ENCODE measurements at places on chromosomes 16 and 17.

DNA sequence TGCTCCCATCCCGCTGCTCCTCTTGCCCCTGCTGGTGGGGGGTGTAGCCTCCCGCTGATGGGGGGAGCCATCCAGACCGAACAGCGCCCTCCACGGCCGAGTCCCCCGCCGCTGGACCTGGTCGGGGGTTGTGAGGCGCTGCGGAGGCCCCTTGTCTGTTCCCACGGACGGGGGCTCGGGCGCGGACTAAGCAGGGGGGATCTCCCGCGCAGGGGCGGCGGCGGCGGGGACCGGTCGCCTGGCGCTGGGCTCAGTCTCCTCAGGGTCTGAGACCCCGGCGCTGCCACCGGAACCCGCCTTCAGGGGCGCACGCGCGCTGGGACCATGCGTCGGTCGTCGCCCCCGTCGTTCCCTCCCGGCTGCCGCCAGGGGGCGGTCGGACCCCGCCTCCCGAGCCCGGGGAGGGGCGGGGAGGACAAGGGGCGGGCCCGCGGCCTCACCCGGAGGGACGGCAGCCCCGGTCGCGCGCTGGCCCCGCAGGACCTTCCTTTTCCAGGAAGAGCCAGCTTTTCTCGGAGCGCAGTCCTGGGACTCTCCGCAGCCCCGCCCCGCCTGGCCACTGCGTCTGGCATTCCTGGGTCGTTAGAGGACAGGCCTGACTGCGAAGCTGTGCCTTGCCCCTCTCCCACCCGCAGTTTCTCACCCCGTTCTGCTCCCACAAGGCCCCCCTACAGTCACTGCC, 6.3 kb upstream of the IL32 start:
- DNase-seq = peak; percentile 66

GRCh38 chr17:3622977-3623594, 13.0 kb downstream of the SHPK start:
- DNase-seq = no peak

GRCh38 chr17:21201298-21201595, 12.7 kb downstream of the TMEM11 start:
- DNase-seq = no peak

GRCh38 chr16:66918803-66919568, at the start of gene CDH16:
Gene CDH16 (minus strand): TSS chr16:66918885. CDS start chr16:66918065, 820 bp downstream.
- DNase-seq = no peak

DNA sequence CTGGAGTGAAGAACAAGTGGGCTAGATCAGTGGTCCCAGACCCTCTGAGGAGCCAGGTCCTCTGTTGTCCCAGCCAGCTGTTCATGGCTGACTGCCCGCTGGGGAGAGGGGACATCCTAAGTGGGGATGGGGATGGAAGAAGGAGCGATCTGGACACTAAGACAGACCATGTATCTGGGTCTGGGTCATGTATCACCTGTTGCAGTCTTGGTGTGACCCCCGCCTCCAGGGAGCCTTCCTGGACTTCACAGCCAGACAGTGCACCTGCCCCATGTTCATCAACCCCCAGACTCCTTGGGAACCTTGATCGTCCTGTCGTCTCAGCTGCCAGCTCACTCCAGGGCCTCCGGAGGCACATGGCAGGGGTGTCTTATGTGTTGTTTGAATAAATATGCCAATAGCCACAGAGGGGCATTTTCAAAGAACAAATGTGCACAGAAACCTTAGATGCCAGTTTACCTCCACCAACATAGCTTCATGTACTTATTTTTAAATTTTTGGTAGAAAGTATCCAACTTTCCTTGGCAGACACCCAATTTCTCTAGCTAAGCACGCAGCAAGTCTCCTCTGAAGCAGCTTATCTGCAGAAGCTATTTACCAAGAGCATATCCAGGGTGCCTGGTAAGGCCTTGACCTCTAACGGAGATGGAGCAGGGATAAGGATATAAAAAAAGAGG, 43.2 kb downstream of the CRISPLD2 start:
- DNase-seq = no peak

DNA sequence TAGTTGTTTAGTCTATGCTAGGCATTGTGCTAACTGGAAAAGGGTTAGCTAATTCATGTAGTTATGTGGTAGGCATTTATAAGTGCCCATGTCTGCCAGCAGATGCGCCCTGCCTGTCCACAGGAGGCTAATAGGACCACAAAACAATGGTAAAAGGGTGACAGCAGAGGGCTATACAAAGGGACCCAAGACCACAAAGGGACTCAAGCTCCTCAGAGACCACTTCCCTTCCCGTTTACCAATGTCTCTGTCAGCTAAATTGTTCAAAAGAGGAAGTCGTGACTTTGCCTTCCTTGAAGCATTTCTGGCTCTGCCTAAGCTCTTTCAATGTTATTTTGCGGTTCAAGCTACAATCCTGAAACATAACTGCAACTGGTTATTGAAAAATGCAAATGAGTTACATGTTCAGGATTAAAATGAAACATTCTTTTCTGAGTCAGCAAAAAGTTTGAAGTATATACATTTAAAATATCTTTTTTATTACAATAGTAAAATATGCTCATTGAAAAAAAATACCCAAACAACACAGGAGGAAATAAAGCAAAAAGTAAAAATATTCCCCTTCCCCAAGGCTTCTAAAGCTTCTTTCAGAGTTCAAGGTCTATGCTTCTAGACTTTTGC, 149.2 kb downstream of the MAF start:
- DNase-seq = peak; percentile 82

- DNase-seq = no peak
Observed at GRCh38 chr16:86338403-86339115, 171.8 kb upstream of the FOXF1 start.

GRCh38 chr17:37826497-37827430, 81.9 kb upstream of the HNF1B start:
- DNase-seq = peak; percentile 26

DNA sequence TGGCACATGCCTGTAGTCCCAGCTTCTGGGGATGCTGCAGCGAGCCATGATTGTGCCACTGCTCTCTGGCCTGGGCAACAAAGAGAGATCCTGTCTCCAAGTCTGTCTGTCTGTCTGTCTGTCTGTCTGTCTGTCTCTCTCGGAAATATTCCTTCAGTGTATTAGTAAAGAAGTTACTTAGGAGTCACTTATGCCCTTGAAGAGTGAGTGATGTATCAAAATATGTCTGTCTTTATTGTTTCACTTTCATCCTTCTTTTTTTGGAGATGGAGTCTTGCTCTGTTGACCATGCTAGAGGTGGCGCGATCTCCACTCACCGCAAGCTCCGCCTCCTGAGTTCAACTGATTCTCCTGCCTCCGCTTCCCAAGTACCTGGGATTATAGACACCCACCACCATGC, 410.5 kb downstream of the WWOX start:
- DNase-seq = no peak

DNA sequence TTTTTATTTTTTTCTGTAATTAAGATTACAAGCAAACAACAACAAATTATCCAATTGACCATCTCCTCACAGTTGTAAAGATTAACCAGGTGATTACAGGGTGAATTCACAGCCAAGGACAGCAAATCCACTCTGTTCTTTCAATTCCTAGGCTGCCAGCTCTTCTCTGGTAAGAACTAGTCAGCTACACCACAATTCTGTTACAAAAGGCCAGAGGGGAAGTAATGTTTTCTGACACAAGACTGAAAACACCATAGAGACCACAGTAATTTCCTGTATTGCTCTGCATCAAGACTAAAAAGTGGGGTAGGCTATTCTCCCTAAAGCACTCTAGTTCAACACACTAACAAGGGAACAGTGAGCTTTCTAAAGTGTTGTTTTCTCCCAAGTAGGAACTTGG, 10.6 kb downstream of the CA10 start:
- no peak for DNase-seq

DNA sequence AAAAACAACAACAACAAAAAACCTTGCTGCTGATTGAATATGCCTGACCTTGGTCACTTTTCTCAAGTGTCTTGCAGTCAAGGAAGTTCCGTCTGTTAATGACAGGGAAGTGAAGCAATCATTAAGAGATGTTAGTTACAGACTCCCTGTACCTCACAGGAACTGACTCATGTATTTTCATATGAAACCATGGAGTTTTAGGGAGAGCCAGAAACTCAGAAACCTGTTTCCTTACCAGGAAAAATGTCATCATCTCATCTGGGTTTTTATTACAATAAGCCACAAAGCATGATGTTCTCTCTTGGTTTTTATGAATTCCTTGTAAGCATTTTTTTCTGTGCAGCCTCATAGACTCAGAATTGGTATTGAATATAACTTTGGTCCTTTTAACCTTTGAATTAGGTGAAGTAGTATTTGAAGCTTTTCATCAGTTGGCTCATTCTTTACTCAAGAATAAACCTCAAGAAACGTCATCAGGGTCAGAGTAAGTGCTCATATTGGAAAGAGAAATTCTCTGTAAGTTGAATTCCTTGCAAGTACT, 10.3 kb downstream of the LYRM1 start:
- DNase-seq = no peak

DNA sequence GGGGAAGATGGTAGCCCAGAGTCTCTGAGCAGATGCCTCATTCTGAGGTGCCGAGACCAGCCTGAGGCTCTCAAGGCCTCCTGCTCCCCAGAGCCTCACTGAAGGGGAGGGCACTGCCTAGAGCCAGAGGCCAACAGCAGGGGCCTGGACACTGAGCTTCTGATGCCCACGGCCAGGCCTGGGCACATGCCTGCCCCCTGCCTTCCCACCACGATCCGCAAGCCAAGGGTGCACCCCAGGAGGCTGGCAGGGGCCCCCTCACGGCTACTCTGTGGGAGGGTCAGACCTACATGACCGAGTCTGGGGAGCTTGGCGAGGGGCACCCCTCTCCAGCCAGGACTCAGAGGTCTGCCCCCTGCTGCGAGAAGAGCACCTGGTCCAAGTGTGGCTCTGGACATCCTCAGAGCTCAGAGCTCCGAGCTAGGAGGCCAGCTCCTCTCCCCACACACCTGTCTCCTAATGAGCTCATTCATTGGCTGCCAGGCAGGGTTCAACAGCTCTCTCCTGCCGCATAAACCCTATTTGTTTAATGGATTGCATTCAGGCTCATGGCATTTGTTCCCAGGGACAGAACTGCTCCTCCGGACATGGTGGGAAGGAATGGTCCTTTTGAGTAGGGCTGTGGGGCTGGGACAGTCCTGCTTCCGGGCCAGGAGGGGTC, 13.9 kb downstream of the OTOP3 start:
- no peak for DNase-seq

GRCh38 chr16:21565861-21566669, 33.3 kb upstream of the METTL9 start:
- DNase-seq = no peak

GRCh38 chr16:12629271-12629670, 174.4 kb downstream of the CPPED1 start:
- no peak for DNase-seq

DNA sequence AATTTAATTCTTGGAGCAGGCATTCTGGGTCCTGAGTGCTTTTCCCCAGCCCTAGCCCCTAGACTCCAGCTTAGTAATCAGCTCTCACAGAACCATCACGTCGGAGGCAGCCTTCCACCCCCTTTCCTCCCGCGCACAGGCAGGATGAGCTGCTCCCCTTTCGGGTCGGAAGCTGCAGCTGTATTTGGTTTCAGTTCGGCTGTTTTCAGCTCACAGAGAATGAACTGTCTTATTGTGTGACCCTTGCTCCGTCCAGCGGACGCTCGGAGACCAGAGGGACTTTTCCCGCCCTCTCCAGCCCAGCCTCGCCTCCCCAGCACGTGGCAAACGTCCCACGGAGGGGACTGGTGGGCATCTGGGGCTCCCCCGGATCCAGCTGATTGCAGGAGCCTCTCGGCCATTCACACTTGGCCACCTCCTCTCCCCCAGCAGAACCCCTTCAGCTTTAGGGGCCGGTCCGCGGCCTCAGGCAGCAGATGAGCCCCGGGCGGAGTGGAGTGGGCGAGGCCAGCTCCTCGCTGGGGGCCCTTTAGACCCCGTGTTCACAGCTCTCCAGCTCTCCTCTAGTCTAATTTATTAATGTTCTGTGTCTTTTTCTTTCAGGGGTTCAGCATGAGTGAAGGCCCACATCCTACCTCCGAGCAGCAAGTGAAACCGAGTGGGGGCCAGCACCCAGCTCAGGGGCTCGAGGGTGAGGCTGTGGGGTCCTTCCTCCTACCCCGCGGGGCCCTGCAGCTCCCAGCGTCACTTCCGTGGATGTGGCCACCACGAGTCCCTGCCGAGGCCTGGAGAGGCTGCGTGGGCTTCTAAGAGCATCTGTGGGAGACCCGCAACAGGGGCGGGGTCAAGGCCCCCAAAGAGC, 863 bp upstream of the UTS2R start:
- DNase-seq = peak; percentile 12

DNA sequence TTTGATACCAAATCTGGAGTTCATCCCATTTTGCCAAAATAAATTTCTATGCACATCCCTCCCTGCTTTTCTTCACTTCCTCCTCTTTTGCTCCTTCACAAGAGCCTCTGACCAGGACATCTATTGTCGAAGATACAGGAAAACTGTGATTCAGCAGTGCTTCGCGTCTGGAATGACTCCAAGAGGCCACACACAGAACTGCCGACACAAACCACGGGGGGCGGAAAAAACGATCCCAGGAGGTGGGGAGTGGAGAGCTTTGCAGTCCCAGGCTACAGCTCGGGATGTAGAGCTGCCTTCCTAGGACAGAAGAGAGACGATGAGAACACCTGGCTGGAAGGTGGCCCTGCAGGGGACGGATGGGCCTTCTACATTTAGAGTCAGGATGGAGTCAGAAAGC, 102.8 kb downstream of the XYLT1 start:
- DNase-seq = no peak

- DNase-seq = no peak
Observed at GRCh38 chr17:56997313-56997712, 19.4 kb downstream of the SCPEP1 start.

GRCh38 chr16:23511731-23512130, 1.4 kb upstream of the GGA2 start:
- DNase-seq = no peak

GRCh38 chr17:69143151-69143550, 1.5 kb upstream of the ABCA6 start:
- DNase-seq = no peak

DNA sequence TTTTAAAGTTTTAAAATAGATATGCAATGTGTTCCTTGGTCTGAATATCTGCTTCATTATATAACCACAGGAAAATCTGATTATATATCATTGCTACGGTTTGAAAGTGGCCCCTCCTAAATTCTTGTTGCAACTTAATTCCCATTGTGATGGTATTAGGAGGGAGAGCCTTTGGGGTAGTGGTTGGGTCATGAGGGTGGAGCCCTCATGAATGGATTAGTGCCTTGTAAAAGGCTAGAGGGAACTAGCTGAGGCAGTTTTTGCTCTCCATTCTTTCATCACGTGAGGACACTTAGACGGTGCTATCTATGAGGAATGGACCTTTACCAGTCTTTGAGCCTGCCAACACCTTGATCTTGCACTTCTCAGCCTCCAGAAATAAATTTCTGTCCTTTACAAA, 7.6 kb downstream of the ABCA6 start:
- no peak for DNase-seq

- DNase-seq = no peak
Observed at GRCh38 chr16:83549316-83550182, 258.2 kb upstream of the HSBP1 start.

DNA sequence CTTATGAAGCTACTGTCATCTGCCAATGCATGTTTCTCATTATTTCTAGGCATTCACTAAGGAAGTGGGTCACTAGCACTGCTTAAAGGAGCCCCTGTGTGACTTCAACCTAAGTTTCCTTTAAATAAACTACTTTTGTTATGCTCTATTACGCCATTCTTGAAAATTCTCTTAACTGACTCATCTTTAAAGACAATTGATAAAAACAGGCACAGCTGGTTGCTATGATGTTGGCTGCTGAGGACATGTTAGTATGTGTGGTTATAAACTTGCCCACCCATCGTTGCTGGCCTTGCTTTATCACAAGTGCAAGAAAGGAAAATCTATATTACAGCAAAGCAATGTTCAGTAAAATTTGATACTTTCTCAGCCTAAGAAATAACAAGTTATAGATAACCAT, 75.8 kb upstream of the CNTNAP4 start:
- no peak for DNase-seq

All from pons (tissue), 1 donor.